ENCODE measurements at places on chromosomes 7 and 10.

GRCh38 chr7:92423710-92424131 is 23.6 kb upstream of the GATAD1 start:
- DNase-seq, result no peak

- no peak for DNase-seq
These were observed 18.7 kb downstream of the AKR1C1 start for GRCh38 chr10:4981722-4982471.

- no peak for DNase-seq
These were observed 82.7 kb downstream of the RGS10 start for GRCh38 chr10:119459681-119460340.

GRCh38 chr10:69810675-69811397 is 9.1 kb downstream of the COL13A1 start:
- DNase-seq, result no peak

GRCh38 chr10:126561294-126561920 is 109.1 kb downstream of the C10orf90 start:
- no peak for DNase-seq

DNA sequence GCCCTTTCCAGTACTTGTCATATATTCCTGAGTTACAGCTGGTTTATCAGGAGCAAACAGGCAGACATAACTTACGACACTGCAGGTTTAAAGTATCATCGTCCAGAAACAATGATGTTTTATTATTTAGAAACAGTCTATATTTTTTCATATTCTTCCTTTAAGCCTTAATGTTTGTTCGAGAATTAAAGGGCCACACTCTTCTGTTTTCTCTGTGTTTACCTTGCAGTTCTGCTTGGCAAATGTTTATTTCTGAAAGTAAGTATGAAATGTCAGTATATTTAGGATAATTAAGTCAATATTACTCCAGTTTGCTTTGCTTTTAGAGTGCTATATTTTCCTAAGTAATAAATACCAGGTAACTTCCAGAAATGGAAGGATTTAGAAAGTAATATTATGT is 115.1 kb downstream of the VTI1A start:
- DNase-seq, result no peak

GRCh38 chr7:40305229-40305628 is 170.4 kb downstream of the SUGCT start:
- DNase-seq, result no peak

DNA sequence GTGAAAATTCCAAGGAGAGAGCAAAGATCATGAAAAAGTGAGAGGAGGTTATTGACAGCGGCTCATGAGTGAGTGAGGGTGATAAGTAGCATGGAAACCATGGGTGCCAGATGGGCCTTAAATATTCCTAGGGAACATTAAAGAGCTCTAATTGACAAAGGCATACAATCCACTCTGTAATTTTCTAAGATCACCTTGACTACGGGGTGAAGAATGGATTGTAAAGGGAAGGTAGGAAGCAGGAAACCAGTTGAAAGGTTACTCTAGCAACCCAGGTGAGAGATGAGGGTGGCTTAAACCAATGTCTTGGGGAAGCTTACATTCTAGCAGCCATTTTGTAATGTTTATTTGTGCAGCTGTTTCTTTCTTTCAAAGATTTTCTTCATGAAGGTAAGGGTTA is 75.7 kb downstream of the RSU1 start:
- no peak for DNase-seq

DNA sequence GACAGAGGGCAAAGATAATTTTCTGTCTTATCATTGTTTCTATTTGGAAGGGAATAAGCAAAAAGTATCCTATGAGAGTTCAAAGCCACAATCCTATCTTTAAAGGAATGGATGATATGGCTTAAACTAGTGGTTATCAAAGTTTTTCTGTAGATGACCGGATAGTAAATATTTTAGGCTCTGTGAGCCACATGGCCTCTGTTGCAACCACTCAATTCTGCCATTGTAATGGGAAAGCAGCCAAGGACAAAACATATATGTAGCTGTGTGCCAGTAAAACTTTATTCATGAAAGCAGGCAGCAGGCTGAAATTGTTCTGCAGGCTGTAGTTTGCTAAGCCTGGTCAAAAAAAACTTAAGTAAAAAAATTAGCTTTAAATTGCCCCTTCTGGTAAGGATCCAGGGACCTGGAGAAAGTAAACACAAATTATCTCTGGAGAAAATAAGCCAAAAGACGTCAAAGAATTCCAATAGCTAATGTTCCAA is 73.3 kb downstream of the THSD7A start:
- DNase-seq, result no peak

DNA sequence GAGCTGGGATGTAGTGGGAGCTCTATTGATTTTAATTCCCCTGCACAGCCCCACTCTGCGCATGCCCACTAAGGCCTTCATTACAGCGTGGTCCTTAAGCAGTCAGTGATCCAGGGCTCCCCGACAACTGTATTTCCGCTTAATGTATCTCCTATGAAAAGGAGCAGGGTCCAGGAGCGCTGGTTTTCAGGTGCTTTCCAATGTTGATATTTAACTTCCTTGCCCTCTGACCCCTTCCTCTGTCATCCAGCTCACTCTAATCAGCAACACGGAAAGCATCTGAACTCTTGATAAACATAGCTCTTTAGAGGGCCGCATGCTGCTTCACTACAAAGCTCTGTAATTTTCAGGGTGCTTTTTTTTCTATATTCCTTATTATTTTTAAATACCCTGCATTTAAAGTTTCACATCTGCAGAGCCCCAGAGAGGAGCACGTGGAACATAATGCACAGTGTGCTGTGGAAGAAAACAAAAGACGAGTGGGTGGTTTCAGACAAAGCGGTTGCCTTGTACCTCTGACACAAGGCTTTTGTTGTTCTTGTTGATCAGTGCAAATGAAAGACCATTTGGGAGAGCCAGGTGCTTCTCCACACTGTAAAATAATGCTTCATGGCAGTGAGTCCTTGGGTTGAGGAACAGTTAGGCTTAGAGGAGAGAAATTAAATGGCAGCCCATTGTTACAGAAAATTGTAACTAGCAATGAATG is 465.9 kb upstream of the CELF2 start:
- no peak for DNase-seq

DNA sequence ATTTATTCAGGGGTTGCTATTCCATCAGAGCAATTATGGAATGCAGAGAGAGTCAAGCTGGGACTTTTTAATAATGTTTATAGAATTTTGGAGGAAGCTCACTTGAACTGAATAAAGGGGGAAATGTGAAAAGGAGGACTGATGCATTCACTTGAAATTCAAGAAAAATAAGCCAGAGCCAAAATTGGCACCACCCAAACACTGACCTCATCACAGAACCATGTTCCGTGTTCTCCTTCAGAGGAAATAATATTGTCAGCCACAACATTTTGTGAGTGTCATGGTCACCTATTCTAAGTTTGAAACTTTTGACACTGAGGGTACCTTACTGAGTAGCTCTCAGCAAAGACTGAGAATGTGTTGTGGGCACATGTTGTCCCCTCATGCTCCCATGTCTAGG is 207.0 kb downstream of the ANK3 start:
- DNase-seq, result no peak

GRCh38 chr10:121104476-121105111 is 253.4 kb downstream of the WDR11 start:
- no peak for DNase-seq

- DNase-seq, result no peak
These were observed 63.0 kb downstream of the AOAH start for GRCh38 chr7:36661135-36661840.

- DNase-seq, result no peak
These were observed 88.8 kb upstream of the KIF5B start for GRCh38 chr10:32144817-32145688.

DNA sequence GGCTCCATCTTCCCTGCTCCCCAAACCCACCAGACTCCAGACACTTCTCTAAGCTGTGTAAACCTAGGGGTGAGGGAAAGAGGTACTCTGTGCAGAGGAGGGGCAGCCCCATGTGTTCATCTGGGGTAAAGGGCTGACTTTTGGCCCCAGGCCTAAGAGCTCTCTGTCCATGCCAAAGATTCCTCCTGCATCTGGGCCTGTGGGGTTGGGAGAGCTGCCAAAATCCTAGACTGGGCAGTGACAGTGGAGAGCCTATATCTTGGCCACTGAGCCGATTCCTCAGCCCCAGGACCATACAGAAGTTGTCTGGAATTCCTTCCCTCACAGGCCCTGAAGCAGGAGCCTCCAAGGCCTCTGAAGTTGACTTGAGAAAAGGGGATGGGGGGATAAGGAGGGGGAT is 25.3 kb upstream of the LEP start:
- DNase-seq, result no peak

DNA sequence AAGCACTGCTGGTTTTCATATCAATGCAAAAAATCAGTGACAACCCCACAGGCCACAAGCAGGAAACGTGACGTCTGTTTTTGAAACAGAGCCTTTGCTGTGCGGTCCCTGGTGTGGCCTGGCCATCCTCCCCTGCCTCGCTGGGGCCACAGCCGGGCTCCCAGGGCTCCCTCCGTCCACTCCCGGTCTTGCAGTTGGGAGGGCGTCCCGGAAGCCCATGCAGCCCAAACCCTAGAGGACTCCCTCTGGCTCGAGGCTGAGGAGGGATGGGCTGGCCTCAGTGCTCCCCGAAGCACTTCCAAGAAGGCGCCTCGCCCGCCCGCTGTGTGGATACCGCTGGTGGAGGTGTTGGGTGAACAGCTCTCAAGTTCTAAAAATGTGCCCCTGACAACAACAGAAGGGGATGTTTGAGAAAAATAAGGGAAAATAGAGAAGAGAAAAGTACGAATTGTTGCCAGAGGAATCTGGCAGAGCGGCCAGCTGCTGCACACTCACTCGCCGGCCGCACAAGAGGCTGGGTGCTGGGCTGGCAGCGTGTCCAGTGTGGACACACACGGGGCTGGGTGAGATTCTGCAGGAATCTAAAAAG is 73.5 kb downstream of the ZRANB1 start:
- no peak for DNase-seq

GRCh38 chr7:124879103-124879502 is 50.5 kb downstream of the POT1 start:
- no peak for DNase-seq

DNA sequence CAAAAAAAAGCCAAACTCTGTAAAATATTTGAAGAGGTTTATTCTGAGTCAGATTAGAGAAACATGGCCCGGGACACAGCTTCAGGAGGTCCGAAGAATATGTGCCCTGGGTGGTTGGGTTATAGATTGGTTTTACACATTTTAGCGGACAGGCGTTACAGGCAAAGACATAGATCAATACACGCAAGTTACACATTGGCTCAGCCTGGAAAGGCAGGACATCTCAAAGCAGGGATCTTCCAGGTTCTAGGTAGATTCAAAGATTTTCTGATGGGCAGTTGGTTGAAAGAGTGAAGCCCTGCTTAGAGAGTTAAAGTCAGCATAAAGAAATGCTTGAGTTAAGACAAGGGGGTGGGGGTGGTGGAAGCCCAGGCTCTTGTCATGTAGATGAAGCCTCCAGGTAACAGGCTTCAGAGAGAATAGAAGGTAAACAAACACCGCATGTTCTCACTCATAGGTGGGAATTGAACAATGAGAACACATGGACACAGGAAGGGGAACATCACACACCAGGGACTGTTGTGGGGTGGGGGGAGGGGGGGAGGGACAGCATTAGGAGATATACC is 464.3 kb upstream of the ADARB2 start:
- DNase-seq, result no peak

- DNase-seq, result no peak
These were observed 171.7 kb downstream of the CSTF2T start for GRCh38 chr10:51527522-51528219.

- no peak for DNase-seq
These were observed 70.4 kb downstream of the DOCK4 start for GRCh38 chr7:112135815-112136214.

DNA sequence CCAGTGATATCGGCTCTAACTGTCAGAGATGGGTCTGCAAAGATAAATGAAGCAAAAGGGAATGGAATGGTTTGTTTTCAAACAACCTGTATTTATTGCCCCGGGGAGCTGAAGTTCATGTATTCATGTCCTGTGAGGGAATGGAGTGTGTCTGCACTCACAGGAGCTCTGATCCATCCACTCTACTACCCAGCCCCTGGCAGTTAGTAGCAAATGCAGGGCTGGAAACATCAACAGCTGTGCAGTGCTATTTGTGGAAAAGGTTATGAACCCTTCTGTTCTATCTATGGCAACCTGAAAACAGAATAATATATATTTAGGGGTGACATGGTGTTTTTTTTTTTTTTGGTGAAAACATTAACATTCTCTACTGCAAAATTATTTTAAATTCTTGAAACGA is 9.8 kb downstream of the AGR2 start:
- no peak for DNase-seq

DNA sequence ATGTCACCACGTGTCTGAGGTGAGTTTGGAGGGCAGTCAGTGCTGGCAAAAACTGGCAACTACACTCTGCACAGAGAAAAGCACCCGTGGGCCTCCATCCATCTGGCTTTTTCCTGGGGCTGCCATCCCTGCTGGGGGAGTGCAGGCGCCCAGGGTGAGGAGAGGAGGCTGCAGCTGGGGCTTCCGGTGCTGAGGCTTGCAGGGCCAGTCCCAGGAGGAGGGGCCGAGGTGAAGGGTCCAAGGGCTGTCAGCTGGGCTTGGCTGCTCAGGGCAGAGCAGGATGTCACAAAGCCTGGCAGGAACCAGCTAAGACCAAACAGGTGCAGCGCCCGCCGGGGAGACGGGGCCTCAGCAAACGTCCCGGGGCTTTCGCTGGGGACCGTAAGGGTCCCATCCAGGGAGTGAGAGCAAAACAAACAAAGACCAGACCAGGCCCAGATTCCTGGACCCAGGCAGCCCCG is 77.2 kb downstream of the CFAP46 start:
- DNase-seq, result no peak

- DNase-seq, result no peak
These were observed 76.0 kb upstream of the IL6 start for GRCh38 chr7:22651036-22651435.

DNA sequence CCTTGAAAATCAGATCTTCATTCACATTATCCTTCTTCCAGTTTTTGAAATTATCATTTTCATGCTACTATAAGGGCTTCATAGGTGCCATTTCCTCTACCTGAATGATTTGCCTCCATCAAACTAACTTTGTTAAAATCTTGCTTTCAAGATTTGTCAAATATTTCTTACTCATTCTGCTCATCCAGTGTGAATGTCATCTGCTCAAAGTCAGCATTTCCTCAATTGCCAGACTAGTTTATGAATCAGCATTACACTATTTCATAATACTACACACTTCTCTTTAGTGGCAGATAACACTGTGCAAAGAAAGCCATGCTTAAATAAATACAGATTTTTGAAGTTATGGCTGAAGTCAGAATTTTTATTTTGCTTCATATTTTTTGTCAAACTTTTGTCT is 21.3 kb upstream of the LIPF start:
- no peak for DNase-seq

DNA sequence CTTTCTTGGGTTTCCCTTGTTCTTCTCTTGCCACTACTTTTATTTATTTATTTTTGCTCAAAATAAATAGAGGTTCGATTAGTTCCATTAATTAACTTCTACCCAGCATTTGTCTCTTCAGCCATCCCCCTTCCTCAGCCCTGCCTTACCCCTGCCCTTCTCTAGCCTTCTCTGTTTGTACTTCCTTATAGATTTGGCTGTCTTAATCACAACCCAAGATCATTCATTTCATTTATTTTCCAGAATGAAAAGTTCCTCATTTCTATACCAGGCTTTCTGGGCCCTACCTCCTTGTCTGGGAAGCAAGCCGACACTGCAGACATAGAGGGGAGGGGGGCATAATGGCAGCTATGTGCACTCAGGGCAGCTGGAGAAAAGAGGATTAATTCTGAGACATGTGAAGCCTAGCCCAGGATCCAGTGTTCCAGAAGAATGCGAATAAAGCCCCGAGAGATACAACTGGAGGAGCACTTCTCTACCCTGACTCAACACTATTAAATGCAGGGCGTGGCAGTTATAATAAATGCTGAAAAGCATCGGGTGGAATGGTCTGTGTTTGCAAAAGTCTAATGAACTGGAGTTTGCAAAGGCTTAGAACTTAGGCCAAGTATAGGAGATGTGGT is 6.4 kb upstream of the PDCD4 start:
- no peak for DNase-seq

- no peak for DNase-seq
These were observed 684.0 kb upstream of the CELF2 start for GRCh38 chr10:10333622-10334021.
